ENCODE measurements at places on chromosomes 2 and 18.

DNA sequence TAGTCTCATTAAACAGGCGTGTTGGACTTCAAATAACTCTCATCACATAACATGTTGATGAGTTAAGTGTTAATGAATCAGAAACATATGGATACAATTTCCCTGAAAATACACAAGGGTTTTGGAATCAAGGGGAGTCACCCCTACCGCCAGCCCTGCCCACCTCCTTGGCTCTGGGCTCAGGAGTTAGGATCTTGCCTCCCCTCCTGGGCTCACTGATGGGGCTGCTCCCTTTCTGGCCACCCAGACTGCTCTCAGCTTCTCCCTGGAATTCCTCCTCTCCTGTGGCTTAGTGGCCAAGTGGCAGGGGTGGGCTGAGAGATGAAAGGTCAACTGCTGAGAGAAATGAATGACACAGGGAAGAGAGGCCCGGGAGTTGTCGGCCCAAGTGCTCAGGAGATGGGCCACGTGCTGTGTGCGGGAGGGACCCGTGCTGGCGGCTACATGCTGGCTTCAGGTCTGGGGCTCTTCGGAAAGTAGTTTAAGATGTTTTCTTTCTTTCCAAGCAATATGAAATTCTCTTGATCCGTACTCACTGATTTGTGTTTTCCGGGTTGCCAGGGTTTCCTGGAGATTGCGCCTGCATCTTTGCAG lies 55.8 kb upstream of the TNP1 start:
- DNase-seq = no peak

DNA sequence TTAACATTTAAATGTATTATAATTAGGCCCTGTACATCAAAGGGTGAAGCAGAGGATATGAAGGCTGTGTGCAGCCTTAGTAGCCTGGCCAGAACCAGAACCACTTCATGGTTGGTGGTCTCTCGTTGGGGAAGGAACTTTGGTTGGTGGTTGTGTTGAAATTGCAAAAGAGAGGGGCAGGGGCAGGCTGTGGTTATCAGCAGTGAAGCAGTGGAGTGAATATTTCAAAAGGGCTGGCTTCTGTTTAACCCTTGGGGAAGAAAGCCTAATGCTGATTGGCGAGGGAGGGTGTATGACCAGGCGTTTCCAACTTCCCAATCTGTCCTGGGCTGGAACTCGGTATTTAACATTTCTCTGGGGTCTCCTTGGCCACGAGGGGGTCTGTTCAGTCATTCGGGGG lies 51.2 kb upstream of the LYPD6B start:
- DNase-seq = no peak

DNA sequence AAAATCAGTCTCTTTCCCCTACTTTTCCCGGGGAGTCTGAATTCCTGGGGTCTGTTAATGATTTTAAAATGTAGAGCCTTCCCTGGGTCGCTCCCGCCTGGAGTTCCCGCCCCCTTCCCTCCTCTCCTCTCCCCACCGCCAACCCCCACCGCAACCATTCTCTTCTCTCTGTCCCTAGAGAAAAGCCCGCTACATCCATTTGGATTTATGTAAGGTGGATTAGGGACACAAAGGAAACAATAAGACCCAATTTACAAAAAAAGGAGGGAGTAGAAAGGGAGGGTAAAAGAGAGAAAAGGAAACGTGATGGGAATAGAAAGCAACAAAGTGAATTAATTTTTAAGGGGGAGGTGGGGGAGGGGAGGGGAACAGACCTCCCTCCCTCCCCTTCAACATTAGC lies 2.2 kb downstream of the EPHA4 start:
- no peak for DNase-seq

- no peak for DNase-seq
Observed at GRCh38 chr2:20176760-20177159, 48.2 kb downstream of the SDC1 start.

- no peak for DNase-seq
Observed at GRCh38 chr2:234072454-234072853, 22.0 kb downstream of the SPP2 start.
